ENCODE measurements at places on chromosomes 3 and 15.

DNA sequence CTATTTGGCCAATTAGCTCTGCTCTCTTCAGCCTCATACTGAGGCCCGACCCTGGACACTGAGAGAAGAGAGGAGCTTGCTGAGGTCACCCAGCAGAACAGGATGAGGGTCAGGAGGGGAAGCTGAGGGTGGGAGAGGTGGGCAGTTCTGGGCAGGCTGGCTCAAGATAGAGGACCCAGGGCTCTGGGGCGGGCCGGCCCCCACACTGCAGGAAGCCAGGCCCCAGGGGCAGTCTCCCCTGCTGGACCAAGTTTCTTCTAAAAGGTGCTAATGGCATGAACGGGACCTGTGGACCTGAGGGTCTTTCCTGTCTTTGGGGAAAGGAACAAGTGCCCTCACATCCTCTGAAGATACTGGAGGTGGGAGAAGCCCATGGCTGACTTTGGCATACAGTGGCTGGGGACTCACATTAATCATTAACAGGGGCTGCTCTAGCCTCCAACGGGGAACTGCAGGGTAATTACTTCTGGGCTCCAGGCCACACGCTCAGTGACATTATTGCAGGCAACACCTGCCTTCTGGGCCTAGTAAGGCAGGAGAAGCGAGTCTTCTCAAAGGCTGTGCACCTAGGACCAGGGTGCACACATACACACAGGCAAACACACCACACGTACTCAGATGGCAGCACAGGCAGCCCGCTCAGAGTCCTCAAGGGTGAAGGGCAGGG lies 10.6 kb downstream of the HCN4 start:
- DNase-seq = no peak

GRCh38 chr3:197782230-197782629 lies 8.8 kb upstream of the LRCH3 start:
- no peak for DNase-seq

- DNase-seq = no peak
Observed at GRCh38 chr3:159776779-159777178, 211.9 kb upstream of the IL12A start.

DNA sequence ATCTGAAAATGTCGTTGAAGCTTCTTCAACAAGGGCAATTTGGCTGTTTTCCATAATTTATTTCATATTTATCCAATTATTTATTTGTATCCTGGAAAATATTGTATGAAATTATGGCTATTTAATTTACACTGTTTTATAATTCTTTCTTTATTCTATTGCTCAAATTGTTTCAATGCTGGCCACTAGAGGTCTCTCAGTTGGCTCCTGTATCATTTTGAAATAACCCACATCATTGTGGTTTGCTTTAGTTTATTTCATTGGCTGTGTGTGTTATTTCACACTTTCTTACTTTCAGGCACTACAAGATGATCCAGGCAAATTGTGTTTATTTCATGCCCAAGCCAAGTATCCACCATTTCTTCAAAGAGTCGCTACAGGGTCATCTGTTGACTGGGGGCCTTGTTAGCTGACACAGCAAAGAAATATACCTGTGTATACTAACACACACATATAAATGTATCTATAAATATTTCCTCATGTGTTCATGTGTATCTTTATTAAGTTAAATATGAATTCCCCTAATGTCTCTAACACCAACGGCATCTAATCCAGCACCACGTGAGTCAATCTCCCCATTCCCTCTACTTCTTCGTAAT lies 86.2 kb downstream of the NPAP1 start:
- DNase-seq = peak; percentile 32

- DNase-seq = no peak
Observed at GRCh38 chr3:106103383-106103782, 234.6 kb upstream of the CBLB start.

- no peak for DNase-seq
Observed at GRCh38 chr3:184022323-184022722, 4.6 kb upstream of the ABCC5 start.

GRCh38 chr3:194083637-194084224 lies 52.2 kb upstream of the HES1 start:
- no peak for DNase-seq

GRCh38 chr3:177994976-177995375 lies 541.3 kb upstream of the KCNMB2 start:
- DNase-seq = no peak

DNA sequence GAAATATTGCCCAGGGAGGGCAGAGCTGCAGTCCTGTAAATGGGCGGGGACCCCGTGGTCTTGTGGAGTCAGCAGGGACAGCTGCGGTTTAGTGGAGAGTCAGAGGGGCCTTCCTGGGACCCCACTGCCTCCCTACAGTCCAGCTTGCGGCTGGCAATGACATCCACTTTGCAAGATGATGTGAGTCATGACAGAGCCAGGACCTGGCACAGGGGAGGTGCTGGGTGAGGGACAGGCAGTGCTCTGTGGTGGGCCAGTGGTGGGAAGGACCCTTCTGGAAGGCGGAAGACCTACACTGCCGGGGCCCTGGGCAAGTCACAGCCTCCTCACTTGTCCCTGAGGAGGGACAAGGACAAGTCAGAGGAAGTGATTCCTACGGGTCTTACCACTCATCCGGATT lies 17.8 kb downstream of the APBA2 start:
- DNase-seq = no peak

DNA sequence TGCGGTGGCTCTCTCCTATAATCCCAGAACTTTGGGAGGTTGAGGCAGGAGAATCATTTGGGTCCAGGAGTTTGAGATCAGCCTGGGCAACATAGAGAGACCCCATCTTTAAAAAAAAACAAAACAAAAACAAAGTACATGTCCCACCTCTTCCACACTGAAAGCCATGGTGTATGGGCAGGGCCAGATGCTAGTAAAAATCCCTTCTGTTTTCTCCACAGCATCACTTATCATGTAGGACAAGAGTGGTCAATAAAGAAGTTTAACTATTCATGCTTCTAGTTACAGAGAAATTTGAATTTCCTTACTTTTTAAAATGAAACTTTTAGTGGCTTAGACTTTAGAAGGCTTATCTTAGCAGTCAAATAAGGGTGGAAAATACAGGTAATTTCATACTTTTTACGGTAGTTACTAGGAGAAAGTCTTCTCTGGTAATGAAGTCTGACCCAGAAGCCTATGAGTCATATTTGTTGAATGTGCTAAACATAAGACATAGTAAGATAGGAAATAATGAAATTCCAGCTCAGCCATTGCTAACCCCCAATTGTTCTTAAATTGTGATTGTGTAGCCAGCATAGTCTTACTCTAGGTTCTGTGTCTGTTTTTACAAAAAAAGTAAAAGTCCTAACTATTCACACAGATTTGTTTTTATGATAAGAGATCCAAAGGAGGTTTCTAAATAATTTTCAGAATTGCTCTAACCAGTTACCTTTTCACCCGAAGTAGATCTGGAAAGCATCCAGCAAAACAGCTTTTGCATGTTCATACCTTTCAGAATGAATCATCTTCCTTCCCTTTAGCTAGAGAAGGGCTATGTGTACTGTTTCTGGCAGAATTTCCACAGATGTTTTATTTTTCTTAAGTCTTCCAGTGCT lies 16.4 kb upstream of the ZNF609 start:
- no peak for DNase-seq

- no peak for DNase-seq
Observed at GRCh38 chr15:76162036-76162398, 102.2 kb downstream of the TMEM266 start.

DNA sequence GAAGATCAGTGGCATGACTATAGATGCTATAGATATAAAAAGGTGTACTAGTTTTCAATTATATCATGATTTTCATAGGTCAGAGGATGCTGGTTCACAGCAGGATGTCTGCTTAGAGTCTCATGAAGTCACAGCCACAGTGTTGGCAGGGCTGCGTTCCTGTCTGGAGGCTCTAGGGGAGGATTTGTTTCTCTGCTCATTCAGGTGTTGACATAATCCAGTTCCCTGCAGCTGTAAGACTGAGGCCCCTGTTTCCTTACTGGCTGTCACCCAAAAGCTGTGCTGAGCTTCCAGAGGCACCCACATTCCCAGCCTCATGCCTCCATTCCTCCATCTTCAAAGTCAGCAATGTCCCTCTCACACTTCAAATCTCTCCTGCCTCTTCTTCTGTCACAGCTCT lies 170.7 kb downstream of the OCA2 start:
- DNase-seq = no peak

DNA sequence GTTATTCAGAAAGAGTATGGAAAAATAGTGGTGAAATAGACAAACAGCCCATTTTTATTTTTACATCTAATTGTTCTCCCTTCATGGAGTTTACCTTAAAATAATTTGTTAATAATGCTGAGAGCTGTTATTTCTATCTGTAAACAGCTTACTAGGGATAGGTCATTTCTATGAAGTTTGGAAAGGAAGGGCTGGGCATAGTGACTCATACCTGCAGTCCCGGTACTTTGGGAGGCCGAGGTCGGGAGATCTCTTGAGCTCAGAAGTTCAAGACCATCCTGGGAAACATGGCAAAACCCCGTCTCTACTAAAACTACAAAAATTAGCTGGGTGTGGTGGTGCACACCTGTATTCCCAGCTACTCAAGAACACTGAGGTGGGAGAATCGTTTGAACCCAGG lies 624.3 kb upstream of the LMCD1 start:
- no peak for DNase-seq

- DNase-seq = no peak
Observed at GRCh38 chr15:40471808-40472150, 995 bp downstream of the CHST14 start.

DNA sequence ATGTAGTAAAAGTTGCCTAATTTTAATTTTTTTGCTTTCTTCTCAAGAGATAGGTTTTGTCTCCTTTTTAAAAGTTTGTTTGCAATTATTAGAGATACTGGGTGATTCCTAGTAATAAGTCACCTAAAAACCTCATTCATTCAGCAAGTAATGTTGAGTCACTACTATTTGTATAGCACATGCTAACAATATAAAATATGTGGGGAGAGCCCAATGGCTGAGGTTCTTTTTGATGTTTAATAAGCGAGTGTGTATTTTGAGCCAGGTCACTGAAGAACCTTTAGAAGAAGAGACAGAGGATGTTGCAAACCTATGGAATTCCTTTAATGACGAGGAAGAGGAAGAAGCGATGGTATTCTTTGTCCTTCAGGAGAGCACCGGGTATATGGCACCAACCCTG lies 123.7 kb upstream of the CHRM5 start:
- no peak for DNase-seq
